Jurkat, Clone E6-1 (cell line): ENCODE measurements at places on chromosomes 7 and 10.
A peak's percentile ranks its signal among the peaks of the same experiment; 100 is the strongest.

DNA sequence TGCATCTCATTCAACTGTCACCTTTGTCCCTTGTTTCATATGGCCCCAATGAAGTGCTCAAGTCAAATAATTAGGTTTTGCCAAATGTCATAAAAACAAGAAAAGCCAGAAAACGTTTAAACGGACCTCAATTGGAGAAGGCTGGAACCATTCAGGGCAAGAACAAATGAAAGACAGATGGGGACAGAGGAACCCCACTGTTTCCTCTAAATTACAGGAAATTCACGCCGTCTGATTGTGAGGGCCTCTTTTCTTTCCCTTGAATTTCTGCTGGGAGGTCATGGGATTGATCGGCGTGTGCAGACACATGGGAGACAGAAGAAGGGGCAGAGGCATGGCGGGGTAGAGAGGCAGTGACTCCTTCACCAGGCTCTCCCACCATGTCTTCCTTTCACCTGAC lies 656.4 kb downstream of the KCNMA1 start:
- no peak for DNase-seq

GRCh38 chr7:40833191-40833887 lies 698.5 kb downstream of the SUGCT start:
- no peak for DNase-seq

DNA sequence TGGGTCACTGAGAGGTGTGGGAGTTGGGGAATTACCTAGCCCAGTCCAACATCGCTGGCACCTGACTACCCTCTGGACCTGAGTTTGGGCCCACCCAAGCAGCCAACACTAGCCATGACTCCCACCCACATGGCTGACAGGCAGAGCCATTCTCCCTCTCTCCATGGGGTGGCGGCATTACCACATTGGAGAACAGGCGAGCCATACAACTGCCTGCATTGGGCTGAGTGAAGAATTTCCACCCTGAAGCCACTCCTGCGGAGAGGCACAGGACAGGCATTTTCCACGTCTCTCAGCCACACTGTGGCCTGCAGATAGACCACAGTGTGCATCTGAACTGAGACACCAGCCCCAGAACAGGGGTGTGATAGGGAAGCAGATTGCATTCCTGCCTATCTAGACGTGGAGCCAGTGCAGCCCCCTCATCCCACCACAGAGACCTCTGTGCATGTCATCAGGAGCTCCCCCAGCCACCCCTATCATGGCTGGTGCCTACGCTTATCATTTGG lies 58.2 kb upstream of the ANTXRL start:
- peak; percentile 39 for DNase-seq

DNA sequence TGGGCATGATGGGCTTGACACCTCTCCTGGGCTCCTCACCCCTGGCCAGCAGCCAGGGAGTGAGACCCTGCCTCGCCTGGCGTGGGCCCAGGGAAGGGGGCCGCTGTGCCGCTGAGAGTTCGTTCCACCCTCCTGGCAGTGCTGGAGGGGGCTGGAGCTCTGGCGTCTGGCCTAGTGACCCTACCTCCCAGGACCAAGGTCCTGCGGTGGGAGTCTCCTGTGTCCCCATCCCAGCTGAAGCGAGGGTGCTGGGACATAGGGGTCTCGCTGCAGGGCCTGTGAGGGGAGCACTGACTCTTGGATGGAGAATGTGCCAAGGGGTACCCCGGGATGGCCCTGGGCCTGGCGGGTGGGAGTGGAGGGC lies 1.2 kb downstream of the GTF2IRD1 start:
- DNase-seq = no peak

- no peak for DNase-seq
Observed at GRCh38 chr10:14695847-14696480, 78.7 kb downstream of the FAM107B start.

DNA sequence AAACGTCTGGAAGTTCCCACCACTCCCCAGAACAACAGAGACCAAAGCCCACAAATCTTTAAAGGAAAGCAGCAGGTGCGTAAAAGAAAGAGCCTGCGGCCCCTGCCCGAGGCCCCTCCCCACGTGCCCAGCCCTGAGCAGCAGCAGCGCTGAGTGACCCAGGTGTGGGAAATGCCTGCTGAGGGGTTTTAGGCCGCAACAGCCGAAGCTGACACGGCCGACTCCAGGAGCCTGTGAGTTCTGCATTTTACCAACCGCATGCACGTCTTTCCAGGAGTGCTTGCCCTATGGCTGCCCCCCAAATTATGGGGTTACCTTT lies 1.6 kb upstream of the KNDC1 start:
- DNase-seq = no peak

- no peak for DNase-seq
Observed at GRCh38 chr10:59736749-59737148, 16.5 kb downstream of the MRLN start.

- no peak for DNase-seq
Observed at GRCh38 chr10:132829403-132829802, 43.5 kb upstream of the NKX6-2 start.

- DNase-seq = no peak
Observed at GRCh38 chr10:100837300-100837699, 75.5 kb upstream of the SLF2 start.

DNA sequence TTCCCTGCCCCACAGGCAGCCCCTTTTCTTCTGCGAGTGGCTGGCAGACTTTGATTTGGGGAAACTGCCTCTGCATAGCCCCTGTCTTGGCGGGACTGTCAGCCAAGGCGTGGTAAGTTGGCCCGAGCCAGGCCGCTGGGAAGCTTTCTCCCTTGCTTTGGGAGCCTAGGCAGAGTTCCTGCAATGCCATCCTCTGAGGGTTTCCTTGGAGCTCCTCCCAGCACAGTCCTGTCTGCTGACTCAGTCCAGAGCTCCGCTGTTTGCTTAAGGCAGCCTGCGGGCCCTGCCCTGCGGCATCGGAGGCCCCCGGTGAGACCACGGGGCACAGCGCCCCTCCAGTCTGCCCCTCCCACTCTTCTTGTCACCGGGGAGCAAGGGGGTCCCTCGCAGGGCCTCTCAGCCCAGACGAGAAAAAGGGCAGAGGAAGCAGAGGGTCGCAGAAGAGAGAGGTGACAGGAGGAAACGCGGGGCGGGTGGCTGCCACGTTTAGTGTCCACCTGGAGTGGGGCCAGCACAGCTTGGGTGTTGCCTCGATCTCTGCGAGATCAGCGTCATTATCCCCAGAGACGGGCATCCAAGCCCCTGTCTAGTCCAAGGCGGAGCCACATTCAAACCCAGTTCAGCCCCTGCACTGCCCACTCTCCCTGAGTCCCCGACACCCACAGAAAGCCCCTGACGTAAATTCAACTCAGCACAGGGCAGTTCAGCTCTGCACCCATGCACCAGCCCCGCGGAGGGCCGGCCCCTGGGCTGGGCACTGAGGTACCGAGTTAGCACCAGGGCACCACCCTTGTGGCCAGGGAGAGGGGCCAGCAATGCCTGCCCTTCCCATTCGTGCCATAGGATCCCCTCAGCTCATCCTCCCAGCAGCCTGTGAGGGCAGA lies 59.0 kb upstream of the CHST15 start:
- DNase-seq = no peak

- no peak for DNase-seq
Observed at GRCh38 chr10:109037978-109038377, 885.3 kb downstream of the XPNPEP1 start.

GRCh38 chr10:90583416-90583815 lies 274.4 kb downstream of the HTR7 start:
- DNase-seq = no peak

DNA sequence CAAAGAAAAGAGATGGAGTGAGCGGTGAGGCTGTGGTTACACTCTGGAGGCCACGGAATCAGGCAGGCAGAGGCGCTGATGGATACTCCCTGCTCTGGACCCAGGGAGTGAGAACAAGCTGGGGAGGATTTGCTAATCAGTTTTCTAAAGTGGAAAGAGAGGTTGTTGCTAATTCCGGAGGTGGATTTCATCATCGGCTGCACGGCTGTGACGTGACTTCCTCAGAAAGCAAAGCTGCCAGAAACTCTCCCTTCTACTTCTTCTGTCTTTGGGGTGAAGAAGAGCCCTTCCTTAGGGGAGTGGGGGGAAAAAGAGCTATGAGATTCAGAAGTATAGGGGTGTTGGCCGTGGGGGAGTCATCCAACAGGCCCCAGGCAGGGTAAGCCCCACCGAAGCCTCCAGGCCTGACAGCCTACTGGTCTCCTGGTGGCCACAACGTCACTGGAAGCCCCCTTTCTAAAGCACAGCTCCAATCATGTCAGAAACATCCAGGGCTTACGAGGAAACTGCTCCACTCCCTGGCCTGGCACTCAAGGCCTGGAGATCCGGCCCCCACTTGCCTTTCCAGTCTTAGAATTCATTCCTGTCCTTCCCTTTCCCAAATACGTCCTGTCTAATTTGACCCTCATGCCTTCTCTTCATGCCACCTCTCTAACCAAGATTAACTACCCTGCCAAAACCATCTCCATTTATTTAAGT lies 114.5 kb downstream of the HIP1 start:
- no peak for DNase-seq

DNA sequence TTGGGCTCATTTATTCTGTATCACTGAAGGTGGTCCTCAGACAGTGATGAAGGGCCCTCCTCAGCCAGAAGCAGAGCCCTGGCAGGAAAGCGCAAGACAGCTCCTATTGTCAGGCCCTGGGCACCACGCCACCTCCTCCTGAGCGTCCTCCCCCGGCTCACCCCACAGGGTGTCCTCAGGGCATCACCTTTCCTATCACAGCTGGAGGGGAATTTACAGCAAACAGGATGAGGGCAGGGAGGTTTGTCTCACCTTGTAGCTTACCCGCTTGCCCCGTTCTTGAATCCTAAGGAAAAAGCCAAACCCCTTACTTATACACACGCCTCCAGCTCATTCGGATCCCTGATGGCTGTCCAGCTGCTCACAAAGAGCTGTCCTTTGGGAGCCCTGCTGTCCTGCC lies 50.2 kb upstream of the LANCL2 start:
- no peak for DNase-seq

- DNase-seq = no peak
Observed at GRCh38 chr7:105920766-105921165, 42.3 kb upstream of the CDHR3 start.

GRCh38 chr7:26398427-26398755 lies 106.7 kb downstream of the SNX10 start:
- no peak for DNase-seq

DNA sequence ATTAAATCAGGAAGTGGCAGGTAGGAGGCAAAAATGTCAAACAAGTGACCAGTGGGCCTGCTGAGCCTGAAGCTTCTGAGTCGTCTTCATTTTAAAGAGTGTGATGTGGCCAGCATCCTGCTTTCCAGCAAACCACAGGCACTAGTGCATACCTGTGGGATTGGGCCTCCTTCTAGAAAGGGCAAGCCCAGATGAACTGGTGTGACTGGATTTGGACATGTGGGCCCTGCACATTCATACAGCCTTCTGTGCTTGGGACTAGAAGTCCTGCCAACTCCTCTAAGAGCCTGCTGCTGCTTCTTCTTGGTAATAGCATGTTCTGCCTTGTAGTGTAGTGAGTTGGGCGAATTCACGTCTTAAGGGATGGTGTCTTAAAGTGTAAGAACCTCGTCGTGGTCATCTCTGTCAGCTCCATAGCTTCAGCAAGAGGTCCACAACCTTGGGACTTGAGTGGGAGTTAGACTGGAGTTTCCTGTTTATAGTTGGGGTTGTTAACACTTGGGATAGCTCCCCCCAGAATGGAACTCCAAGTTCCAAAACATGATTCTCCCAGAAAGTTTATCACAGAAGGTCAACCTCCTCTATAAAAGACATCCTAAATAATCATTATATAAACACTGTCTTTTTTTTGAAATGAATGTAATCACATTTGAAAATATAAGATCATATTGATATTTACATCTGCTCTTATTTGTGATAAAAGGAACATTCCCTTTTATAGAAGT lies 11.2 kb downstream of the BMPER start:
- no peak for DNase-seq

DNA sequence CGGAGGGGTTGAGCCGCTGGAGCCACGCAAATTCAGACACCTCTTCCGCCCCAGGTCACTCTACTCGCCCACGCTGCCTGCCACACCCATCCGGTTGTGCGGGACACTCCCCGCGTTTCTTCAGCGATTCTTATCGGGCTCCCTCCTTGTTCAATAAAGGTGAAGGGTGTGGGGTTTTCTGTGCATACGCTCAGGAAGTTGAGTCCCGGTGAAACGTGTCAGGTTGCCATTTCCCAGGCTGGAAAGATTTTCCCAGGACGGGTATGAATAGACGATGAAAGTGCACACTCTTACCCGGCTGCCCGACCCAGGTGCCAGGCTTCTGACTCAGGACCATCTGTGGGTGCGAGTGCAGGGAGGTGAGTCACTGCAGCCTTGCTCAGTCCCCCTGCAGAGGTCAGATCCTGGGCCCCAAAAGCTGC lies 22.0 kb downstream of the KLF6 start:
- DNase-seq = no peak

- DNase-seq = no peak
Observed at GRCh38 chr10:24344279-24344678, 135.3 kb downstream of the KIAA1217 start.

DNA sequence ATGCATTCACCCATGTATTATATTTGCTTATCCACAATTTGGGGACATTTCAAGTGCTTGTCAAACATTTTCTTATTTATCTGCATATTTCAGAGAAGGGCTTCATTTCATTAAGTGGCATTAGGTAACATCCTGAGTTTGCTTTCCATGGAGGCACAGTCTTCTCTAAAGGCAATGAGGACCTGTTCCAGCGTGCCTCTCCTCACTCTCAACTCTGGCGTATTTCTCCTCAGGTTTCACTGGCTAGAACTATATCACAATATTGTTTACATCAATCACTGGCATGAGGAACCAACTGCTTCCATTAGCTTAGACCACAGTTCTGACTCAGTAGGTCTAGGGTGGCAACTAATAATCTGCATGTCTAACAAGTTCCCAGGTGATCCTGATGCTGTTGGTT lies 177.2 kb downstream of the TAX1BP1 start:
- no peak for DNase-seq

- no peak for DNase-seq
Observed at GRCh38 chr10:34491678-34492077, 323.4 kb downstream of the PARD3 start.

- no peak for DNase-seq
Observed at GRCh38 chr10:117137031-117137910, 799 bp downstream of the VAX1 start.

DNA sequence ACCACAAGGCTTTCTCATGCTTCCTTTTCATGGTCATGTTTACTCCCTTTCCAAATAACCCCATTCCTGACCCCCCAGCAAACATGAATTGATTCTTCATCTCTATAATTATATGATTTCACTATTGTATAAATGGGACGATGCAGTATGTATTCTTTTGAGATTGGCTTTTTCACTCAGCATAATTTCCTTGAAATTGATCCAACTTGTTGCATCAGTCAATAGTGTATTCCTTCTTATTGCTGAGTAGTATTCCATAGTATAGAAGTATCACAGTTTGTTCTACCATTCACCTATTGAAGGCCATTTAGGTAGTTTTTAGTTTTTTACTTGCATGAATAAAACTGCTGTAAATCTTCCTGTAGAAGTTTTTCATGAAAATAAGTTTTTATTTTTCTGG lies 264.7 kb downstream of the BAMBI start:
- DNase-seq = no peak

DNA sequence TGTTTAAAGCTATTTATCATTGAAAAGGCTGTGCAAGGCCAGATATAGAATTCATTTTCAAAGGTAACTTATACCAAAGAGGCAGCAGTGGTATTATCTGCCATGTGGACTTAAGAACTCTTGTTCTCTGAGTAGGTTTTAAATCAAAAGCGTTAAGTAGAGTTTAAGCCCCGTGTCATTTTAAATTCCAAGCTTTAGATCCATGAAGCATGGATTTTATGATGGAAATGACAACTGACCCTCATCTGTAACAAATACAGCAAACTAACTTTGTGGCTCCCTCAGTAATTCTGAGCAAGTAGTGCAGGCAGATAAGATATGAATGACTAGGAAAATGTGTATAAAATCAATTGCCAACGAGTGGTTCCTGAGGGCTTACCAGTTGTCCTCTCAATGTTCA lies 247.0 kb downstream of the WDR11 start:
- DNase-seq = no peak
